ENCODE measurements at places on chromosomes 11 and 22.

- DNase-seq = no peak
Observed at GRCh38 chr11:35765211-35765610, 102.6 kb downstream of the TRIM44 start.

DNA sequence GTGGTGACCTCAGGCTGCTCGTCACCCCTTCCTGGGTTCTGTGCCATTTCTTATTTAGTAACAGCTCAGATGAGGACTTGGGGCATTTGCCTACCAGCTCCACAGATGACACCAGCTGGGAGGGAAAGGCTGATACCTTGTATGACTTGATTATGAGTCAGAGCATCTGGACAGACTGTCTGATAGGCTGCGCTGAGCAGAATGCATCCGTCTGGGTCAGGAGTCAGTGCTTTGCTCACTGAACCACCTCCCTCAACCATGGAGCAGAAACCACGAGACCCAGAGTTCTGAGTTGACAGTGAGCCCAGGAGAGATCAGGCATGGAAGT is 6.8 kb downstream of the ST14 start:
- no peak for DNase-seq

DNA sequence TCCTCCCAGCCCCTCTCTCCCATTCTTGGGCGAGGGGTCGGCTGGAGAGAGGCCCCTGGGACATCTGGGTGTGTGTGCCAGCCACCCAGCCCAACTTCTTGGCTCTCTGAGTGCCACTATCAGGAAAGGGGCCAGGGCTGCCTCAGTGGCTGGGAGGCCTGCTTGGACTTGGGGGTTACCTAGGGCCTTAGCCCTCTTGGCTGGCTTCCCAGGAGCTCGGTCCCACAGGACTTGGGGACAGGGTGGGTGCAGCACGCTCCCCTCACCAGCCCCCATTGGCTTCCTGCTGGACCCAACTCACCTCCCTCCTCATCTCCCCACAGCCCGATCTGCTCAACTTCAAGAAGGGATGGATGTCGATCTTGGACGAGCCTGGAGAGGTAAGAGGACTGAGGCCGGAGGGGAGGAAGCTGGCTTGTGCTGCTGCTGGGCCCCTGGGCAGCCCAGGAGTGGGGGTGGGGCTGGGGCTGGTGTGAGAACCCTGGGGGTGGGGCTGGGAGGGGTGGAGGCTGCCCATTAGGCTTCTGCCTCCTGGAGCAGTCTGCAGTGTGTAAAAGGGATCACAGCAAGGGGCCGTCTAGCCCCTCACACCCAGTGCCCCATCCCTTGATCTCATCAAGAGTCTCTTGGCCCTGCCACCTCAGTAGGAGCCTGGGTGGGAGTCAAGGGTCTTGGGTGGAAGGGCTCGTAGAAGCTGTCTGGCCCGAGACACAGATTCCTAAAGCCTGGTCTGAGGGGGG is 54.8 kb downstream of the TRIOBP start:
- no peak for DNase-seq

- DNase-seq = peak; percentile 19
Observed at GRCh38 chr11:26620282-26621045, 48.4 kb upstream of the MUC15 start.

- DNase-seq = no peak
Observed at GRCh38 chr11:114183044-114183511, 113.1 kb upstream of the NNMT start.

DNA sequence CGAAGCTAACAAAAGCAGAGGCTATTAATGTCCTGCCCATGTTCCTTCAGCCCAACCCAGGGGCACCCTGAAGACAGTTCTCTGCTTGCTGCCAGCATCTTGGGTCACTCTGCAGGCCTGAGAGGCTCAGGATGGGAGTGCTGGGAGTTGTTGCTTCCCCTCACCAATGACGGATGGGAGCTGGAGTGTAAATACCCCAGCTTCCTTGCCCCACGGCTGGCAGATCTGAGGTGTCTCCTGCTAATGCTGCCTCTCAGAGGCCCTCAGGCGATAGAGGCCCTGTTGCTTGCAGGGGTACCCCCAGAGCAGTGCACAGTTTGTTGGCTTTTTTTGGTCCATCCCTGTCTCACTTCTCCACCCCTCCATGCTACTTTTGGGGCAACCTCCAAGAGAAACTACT is 32.9 kb downstream of the IFT27 start:
- no peak for DNase-seq

GRCh38 chr11:110614031-110614430 is 98.2 kb downstream of the ARHGAP20 start:
- no peak for DNase-seq

- no peak for DNase-seq
Observed at GRCh38 chr11:67177399-67178281, 58.6 kb downstream of the KDM2A start.

- DNase-seq = no peak
Observed at GRCh38 chr22:27725661-27726060, 75.9 kb downstream of the MN1 start.

DNA sequence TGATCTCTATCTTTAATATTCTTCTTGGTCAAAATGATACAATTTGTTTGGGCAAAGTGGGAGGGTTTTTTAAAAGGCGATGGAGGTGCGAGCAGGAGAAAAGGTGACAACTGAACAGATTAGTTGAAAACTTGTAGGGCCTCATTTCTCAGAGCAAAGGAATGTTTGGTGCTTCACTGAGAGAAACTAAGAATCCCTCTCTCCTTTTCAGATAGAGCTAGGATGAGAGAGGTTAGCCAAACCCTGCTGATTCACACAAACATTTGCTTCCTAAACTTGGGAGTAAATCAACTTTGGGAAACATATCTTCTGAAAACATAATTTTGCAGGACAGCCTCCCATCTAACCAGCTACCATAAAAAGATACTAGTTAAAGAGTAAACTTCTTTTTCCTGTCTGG is 57.0 kb downstream of the PHF21A start:
- no peak for DNase-seq

DNA sequence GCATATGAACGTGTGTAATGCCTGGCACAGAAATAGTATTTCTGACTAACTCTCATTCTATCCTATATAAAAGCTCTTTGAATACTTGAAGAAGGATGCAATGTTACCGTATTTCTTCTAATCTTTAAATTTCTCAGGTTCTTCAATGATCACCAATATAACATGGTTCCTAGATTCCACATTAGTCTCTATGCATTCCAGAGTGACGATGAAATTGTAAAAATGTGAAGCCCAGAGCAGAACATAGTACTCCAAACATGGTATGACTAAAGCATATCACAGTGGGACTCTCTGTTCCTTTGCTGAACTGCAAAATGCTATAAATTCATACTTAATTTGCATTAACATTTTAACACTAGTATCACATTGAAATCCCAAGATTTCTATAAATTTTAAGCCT is 877.6 kb upstream of the CHORDC1 start:
- DNase-seq = no peak

DNA sequence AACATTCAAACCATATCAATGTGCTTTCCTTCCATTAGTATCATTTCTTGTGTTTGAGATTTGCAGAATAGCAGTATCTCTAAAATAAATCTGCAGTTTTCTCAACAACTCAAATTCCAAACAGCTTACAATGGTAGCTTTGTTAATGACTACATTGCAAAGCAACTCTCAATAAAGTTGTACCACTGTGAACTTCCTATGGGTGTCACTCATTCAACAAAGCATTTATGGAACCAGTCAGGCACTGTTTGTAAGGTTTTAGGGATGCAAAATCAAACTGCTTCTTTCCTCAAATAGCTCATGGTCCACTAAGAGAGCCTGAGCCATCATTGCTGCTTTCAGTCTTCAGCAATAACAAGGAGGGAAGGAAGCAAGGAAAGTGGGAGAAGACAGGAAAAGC is 91.0 kb downstream of the CCDC83 start:
- no peak for DNase-seq

- no peak for DNase-seq
Observed at GRCh38 chr11:128896356-128896755, 5.2 kb downstream of the KCNJ5 start.

DNA sequence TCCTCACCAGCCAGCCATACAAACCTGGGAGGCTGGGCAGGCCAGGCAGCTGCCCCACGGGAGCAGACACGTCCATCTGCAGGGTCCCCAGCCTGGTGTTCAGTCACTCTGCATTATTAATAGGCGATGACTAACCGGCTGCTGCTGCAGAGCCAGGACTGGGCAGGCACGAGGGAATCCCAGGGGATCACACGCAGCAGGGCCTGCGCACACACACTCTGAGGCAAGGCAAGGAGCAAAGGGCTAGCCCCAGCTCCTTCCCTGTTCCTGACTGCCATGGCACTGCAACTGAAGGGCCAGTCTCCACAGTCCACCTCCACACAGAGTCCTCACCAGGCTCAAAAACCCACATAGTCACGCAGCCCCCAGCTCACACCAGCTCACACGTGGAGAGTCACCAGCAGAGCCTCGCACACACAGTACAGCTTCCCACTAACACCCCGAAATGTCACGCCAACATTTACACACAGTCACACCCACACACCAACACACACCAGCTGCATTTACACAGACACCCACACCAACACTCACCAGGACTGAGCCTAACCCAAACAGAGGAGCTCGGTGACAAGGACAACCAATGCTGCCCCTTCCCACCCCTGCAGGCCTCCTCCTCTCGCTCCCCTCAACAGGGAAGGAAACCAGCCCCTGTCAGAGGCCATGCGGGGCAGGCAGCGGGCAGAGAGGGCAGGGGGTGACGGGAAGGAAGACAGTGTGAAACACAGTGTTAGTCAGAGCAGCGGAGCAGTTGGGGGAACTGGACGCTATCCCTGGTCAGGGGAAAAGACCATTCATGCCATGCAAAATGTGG is 47.3 kb downstream of the NRXN2 start:
- DNase-seq = no peak

DNA sequence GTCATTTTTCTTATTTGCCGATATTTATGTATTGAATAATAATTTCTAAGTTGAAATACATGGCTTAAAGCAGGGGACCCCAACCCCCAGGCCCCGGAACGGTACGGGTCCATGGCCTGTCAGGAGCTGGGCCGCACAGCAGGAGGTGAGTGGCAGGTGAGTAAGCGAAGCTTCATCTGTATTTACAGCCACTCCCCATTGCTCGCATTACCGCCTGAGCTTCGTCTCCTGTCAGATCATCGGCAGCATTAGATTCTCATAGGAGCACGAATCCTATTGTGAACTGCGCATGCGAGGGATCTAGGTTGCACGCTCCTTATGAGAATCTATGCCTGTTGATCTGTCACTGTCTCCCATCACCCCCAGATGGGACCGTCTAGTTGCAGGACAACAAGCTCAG is 4.5 kb downstream of the ZMAT5 start:
- DNase-seq = peak; percentile 63

GRCh38 chr11:35667257-35667656 is 4.7 kb downstream of the TRIM44 start:
- no peak for DNase-seq

DNA sequence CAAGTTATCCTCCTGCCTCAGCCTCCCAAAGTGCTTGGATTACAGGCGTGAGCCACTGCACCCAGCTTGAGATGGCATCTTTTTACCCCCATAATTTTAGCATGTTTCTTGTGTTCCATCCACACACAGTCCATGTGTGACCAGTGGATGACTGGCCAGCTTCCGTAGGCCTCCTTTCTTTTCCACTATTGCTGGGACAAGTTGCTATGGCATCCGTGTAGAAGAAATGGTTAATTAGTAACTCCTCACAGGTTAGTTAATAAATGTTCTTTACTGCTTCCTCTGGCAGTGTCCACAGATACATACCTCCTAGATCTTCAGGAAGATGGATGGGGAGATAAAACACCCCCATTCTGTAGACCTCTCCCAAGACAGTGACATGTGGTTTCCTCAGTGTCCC is 154.3 kb upstream of the RASSF10 start:
- no peak for DNase-seq

- no peak for DNase-seq
Observed at GRCh38 chr11:71223081-71223405, 29.3 kb downstream of the SHANK2 start.

- DNase-seq = no peak
Observed at GRCh38 chr11:18203723-18204122, 31.1 kb downstream of the MRGPRX4 start.

DNA sequence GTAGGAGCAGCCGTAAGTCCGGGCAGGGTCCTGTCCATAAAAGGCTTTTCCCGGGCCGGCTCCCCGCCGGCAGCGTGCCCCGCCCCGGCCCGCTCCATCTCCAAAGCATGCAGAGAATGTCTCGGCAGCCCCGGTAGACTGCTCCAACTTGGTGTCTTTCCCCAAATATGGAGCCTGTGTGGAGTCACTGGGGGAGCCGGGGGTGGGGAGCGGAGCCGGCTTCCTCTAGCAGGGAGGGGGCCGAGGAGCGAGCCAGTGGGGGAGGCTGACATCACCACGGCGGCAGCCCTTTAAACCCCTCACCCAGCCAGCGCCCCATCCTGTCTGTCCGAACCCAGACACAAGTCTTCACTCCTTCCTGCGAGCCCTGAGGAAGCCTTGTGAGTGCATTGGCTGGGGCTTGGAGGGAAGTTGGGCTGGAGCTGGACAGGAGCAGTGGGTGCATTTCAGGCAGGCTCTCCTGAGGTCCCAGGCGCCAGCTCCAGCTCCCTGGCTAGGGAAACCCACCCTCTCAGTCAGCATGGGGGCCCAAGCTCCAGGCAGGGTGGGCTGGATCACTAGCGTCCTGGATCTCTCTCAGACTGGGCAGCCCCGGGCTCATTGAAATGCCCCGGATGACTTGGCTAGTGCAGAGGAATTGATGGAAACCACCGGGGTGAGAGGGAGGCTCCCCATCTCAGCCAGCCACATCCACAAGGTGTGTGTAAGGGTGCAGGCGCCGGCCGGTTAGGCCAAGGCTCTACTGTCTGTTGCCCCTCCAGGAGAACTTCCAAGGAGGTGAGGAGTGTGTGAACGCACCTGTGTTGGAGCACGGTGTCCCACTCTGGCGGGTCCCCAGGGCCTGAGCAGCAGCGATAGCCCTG is at the start of gene TAGLN:
TAGLN (plus strand) TSS at position 318 of the 863 bp plus-strand sequence. CDS start 3,644 bp downstream, outside the sequence.
- DNase-seq = no peak

DNA sequence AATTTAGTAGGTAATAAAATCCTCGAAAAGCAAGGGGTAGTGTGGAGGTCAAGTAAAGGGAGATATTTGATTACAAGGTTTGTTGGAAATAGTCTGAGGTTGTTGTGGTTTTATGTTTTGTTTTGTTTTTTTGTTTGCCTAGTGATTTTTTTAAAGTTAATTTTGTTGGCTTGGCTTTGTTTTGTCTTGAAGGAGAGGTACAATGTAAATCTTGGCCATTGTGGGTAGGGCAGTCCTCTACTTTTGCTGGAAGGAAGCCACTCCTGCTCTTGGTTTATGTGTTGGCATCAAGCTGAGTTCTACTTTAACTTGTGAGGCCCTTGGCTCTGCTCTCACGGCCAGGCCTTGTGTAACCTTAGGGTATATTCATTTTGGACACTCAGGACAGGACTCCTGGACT is 3.2 kb downstream of the AMOTL1 start:
- DNase-seq = no peak

GRCh38 chr11:64089915-64090805 is 54.4 kb downstream of the FLRT1 start:
- no peak for DNase-seq

- DNase-seq = no peak
Observed at GRCh38 chr22:30305519-30305905, 16.2 kb upstream of the CASTOR1 start.

GRCh38 chr11:73784080-73784634 is 3.5 kb upstream of the MRPL48 start:
- no peak for DNase-seq

DNA sequence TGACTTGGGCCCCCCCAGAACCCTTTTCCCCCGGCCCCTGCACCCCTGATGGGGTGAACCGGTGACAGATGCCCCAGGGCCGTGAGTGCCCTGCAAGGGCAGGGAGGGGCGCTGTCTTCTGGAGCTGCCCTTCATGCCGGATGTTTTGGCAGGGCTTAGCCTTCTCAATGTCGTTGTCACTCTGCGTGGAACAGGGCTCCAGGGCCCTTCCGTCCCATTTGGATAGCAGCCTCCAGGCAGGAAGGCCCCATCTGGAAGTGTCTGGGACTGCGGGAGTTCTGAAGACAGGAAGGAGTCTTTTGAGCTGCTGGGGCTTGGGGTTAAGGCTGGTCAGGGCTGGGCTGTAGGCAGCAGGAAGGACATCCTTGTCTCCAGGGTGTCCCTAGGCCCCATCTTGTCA is 4.6 kb downstream of the FRMD8 start:
- no peak for DNase-seq

Data from NCI-H1930 (cell line).